ENCODE measurements at places on chromosomes 12 and 14. TPM values are rescaled to one million over a fixed set of nuclear protein-coding genes. Genes with fewer than 3 reads are reported as not detected.

Gene SLC25A47
- not detected for total RNA-seq

DNA sequence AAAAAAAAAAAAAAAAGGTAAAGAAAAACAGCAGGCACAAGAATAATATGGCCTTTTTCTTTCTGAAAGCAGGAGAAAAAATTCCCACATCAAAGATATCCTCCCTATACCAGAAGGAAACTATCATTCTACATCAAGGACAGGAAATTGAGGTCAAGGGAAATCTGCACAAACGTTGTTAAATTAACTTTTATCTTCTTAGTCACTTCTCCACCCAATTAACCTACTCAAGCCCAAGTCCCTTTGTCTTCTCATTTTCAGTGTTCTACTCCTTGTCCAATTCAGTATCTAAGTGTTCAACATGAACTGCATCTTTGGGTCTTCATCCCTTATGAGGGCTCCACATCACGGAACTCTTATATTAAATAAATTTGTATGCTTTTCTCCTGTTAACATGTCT, 15.7 kb downstream of the NDUFA12 start:
- no peak for DNase-seq

DNA sequence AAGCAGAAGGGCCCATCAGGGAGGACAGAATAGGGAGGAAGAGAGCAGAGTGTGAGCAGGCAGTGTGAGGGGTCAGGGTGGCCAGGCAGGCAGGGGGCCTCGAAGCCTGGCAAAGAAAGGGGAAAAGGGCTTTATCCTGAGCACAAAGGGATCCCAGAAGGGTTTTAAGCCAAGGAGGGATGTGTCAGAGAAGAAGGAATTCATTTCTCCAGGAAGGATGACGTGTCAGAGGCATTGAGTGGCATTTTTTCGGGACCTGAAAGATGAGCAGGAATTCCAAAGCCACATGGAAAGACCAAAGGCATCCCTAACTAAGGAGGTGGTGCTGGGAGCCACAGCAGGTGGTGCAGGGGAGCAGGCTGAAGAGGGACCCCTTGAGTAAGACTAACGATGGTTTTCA, 132.1 kb downstream of the DICER1 start:
- no peak for DNase-seq

- no peak for DNase-seq
Measured at GRCh38 chr14:57512220-57512619, 18.6 kb upstream of the CCDC198 start.
